Esophagus muscularis mucosa (tissue), 4 donors: ENCODE measurements at places on chromosomes 16 and 17. TPM values are rescaled to one million over a fixed set of nuclear protein-coding genes. Genes with fewer than 3 reads are reported as not detected.

GRCh38 chr16:85126705-85127378 lies 14.6 kb upstream of the CIBAR2 start:
- H3K27ac ChIP-seq, result peak overlapping the region; percentile 54
- peaks cover 67% of the 10 kb centered on the region for H3K4me1 ChIP-seq
- DNase-seq, result no peak
- no peaks in the 10 kb centered on the region for H3K27me3 ChIP-seq
- no peaks in the 10 kb centered on the region for H3K36me3 ChIP-seq

DNA sequence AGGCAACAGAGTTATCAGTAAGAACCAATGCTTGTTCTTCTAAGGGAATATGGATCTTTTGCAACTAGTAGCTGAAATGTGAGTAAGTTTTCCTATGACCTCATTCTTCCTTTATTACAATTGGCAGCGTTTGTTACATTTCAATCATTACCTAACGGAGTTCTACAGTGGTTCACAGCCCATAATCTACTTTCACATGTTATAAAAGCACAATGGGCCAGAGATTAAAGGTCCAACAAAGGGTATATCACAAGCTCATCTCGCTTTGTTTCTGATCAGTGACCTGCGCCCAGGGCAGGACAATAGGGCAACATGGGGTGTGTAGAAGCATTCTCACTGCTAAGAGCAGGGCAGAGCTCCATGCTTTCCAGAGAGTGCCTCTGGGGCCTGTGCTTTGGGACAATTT lies 279.9 kb upstream of the DYNLRB2 start:
- H3K27me3 ChIP-seq, result no peaks in the 10 kb centered on the region
- no peak overlapping the region for H3K27ac ChIP-seq

DNA sequence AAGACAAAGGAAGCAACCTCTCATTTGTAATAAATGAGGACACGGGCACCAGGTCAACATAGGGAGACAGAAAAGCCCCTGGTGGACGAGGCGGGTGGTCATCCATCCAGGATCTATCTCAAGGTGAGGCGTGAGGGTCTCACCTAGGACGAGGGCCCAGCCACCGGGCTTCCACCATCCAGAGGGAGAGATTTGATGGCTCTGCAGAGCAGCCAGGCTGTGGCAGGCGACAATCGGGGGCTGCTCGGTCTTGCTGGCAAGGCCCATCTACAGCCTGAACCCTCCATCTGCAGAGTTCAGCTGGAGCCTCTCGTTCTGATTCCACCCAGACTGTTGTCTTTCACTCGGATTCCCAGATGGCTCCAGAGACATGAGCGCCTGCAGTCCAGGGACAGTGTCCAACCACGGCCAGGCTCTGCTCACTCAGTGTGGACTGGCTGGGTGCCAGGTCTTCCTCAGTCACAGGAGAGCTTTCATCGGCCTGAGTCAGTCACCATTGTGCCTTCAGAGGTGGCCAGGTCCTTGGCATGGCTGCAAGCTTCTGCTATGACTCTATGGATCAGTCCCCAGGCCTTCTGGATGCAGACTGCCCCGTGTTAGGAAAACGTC lies 5.9 kb downstream of the LITAFD start:
- peaks cover 16% of the 10 kb centered on the region for H3K4me1 ChIP-seq
- DNase-seq, result no peak
- no peak overlapping the region for H3K4me3 ChIP-seq
- H3K27ac ChIP-seq, result no peak overlapping the region
- H3K27me3 ChIP-seq, result no peaks in the 10 kb centered on the region

DNA sequence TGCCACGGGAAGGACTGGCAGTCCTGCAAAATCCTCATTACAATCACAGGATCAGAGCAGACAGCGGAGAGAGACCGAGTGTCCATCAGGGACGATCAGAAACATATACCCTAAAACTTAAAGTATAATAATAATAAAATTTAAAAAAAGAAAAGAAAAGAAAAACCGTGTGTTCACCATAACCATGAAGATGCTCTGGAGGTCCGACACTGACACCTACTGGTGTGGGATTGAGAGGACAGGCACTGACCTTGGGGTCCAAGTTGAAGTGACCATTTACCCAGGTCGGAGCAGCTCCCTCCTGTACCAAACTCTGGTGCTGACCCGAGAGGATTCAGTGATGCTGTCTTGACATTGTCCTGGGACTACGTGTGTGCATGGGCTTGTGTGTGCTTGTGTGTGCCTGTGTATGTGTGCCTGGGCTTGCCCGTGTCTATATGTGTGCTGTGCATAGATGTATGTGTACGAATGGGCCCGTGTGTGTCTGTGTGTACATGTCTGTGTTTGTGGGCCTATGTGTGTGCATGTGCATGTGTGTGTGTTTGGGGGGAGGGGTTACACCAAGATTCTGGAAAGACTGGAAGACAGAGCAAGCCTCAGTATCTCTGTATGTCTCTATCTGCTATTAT lies 10.0 kb upstream of the CD300LD start:
- DNase-seq, result no peak
- no peak overlapping the region for H3K27ac ChIP-seq
- peaks cover 11% of the 10 kb centered on the region for H3K4me1 ChIP-seq
- no peak overlapping the region for H3K4me3 ChIP-seq
- H3K36me3 ChIP-seq, result no peaks in the 10 kb centered on the region

GRCh38 chr16:79434092-79434491 lies 166.4 kb downstream of the MAF start:
- no peak overlapping the region for H3K4me3 ChIP-seq
- H3K27me3 ChIP-seq, result no peaks in the 10 kb centered on the region
- DNase-seq, result no peak
- peaks cover 14% of the 10 kb centered on the region for H3K4me1 ChIP-seq

Gene MMP28
- 75.5 TPM for total RNA-seq

Gene PRSS53
- 1.2 TPM for total RNA-seq

DNA sequence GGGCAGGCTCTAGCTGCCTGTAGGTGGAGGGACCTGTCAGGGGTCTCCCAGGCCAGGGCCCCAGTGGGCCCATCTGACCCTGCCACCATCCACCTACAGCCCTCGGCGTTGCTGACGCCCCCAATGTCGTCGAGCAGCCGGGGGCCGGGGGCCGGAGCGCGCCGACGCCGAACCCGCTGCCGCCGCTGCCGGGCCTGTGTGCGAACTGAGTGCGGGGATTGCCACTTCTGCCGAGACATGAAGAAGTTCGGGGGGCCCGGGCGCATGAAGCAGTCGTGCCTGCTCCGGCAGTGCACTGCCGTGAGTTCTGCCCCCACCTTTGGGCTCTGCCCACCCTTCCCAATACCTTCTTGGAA lies 2.2 kb downstream of the FBXL19 start:
- H3K4me3 ChIP-seq, result no peak overlapping the region
- peaks cover 61% of the 10 kb centered on the region for H3K4me1 ChIP-seq
- no peaks in the 10 kb centered on the region for H3K27me3 ChIP-seq
- DNase-seq, result no peak
- peaks cover 50% of the 10 kb centered on the region for H3K36me3 ChIP-seq

Gene KRT32
- total RNA-seq, result not detected

- H3K4me1 ChIP-seq, result peaks cover 57% of the 10 kb centered on the region
- peak within 1 kb of the TSS; percentile 77 for H3K4me3 ChIP-seq
- H3K27me3 ChIP-seq, result peaks cover 42% of the 10 kb centered on the region
Observed at GRCh38 chr17:74203439-74204240, at the start of gene RPL38. Gene RPL38 (plus strand): TSS chr17:74203678. CDS start chr17:74203956, 278 bp downstream.

- H3K27me3 ChIP-seq, result no peaks in the 10 kb centered on the region
- H3K4me3 ChIP-seq, result no peak overlapping the region
- peaks cover 23% of the 10 kb centered on the region for H3K4me1 ChIP-seq
- H3K27ac ChIP-seq, result peak overlapping the region; percentile 15
Observed at GRCh38 chr17:45263477-45263860, 1.6 kb upstream of the SPATA32 start.

DNA sequence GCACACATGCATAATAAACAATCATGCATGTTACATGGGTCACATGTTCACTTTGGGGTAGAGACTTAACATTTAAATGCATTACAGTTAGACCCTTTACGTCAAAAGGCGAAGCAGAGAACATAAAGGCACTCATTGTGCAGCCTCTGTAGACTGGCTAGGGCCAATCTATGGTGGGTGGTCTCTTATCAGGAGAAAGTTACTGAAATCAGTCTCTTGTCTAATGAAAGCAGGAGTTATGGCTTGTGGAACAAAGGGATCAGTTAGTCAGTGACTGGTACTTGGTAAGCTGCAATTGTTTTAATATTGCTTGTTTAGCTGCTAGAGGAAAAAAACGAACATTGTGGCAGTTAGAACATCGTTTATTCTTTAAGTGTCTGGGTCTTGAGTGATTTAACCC lies 1.4 kb upstream of the CNEP1R1 start:
- H3K36me3 ChIP-seq, result no peaks in the 10 kb centered on the region
- no peaks in the 10 kb centered on the region for H3K27me3 ChIP-seq
- no peak for DNase-seq
- no peak overlapping the region for H3K4me3 ChIP-seq
